ENCODE measurements at places on chromosomes 7 and 10. TPM values are rescaled to one million over a fixed set of nuclear protein-coding genes. Genes with fewer than 3 reads are reported as not detected.
A peak's percentile ranks its signal among the peaks of the same experiment; 100 is the strongest.

DNA sequence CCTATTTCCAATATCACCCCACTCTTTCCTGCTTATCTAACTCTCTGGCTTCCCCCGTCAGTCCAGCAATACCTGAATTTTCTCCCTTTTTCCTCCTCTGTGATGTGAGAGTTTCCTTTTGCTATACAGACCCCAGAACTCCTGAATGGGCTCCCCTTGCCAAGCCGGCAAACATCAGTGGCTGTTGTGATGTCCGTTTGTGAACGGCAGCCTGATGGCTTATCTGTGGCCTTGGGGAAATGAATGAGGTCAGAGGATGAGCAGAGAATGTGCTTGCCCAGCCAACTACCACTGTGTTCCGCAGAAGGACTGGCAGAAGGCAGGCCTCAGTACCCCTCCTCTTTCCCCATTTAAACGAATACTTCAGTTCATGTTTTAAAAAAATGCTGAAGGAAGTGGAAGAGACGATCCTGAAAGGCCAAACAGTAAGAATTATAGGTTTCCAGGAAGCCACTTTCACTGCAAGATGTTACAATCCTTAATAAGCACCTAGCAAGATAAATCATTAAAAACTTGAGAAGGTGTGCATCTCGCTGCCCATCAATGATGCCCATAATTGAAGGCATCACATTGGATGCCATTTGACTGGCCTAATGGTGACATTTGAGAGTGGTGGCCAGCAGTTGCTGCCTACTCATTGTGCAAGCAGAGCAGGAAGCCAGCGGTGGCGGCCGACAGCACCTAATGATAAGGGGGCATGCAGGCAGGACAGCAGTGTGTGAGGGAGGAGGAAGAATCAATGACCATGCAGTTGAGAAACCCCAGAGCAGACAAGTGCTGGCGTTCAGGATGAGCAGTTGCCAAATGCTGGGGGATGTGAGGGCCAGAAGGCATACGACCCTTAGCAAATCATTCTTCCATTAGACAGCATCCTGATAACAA is 31.5 kb downstream of the SLC18A2 start:
- H3K4me3 ChIP-seq: no peak overlapping the region
- H3K4me1 ChIP-seq: no peaks in the 10 kb centered on the region
- no peaks in the 10 kb centered on the region for H3K27me3 ChIP-seq
- H3K36me3 ChIP-seq: no peaks in the 10 kb centered on the region
- H3K27ac ChIP-seq: no peak overlapping the region

GRCh38 chr7:92279396-92280031 is 33.7 kb downstream of the ANKIB1 start:
- no peaks in the 10 kb centered on the region for H3K27me3 ChIP-seq
- no peak overlapping the region for H3K4me3 ChIP-seq
- DNase-seq: no peak
- H3K36me3 ChIP-seq: peaks cover 1% of the 10 kb centered on the region
- peak overlapping the region; percentile 36 for H3K27ac ChIP-seq

ANKRD22 gene
- not detected for total RNA-seq

DNA sequence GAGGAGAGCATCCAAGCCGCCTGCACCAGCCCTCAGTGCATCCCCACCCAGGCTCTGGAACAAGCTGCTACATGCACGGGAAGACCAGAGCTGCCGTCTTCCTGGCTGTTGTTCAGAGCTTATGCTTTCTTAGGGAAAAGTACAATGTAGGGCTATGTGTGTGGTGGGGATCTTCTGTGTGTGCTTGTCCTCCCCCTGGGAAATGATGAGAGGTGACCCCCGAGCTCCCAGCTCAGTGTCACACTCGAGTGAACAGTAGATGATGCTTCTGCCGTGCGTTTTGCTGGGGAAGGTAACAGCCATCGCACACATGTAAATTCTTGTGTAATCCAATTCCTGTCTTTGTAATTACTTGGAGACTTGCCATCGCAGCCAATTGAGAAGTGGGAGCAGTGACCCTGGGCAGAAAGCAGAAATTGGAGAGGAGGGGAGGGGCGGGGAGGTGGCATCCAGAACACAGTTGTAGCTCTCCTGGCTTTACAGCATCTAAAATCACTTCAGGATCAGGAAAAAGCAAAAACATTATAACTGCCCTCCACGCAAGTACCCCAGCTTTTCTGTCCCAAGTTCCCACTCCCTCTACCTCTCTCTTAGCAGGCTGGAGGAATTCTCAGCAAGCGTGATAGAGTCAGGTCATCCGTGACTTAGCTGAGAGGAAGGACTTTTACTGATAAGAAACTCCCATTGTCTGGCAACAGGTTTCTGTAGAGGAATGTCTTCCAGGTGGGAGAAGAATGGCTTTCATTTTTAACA is 149.6 kb downstream of the TCF7L2 start:
- no peak for DNase-seq
- peak overlapping the region; percentile 62 for H3K27ac ChIP-seq
- peaks cover 47% of the 10 kb centered on the region for H3K4me1 ChIP-seq
- H3K27me3 ChIP-seq: no peaks in the 10 kb centered on the region

GRCh38 chr10:13056456-13057077 is 43.4 kb upstream of the OPTN start:
- H3K27me3 ChIP-seq: peaks cover 29% of the 10 kb centered on the region
- H3K27ac ChIP-seq: no peak overlapping the region
- no peak for DNase-seq
- H3K4me1 ChIP-seq: peaks cover 4% of the 10 kb centered on the region
- H3K36me3 ChIP-seq: no peaks in the 10 kb centered on the region

VWDE gene
- total RNA-seq: not detected

DNA sequence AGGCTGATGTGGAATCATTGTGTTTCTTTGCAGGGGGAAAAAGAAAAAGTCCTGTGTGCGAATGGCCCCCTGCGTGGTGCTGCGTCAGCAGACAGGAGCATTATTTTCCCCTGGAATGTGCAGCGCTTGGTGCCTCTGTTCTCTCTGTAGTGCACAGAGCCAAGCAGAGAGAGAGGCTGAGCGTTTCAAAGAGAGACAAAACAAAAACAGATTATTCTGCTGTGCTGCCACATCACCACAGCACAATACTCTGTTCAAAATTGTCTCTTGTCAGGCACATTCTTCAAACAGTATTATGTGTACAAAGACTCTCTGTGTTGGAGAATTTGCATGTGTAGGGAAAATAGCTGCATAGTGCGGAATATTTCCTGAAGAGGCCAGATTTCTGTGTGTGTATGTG is 609.0 kb downstream of the SDK1 start:
- no peak overlapping the region for H3K4me3 ChIP-seq
- H3K4me1 ChIP-seq: no peaks in the 10 kb centered on the region
- no peak overlapping the region for H3K27ac ChIP-seq
- DNase-seq: no peak
- H3K36me3 ChIP-seq: no peaks in the 10 kb centered on the region
- H3K27me3 ChIP-seq: no peaks in the 10 kb centered on the region

PPP2R2D gene
- 28.9 TPM for total RNA-seq

DNA sequence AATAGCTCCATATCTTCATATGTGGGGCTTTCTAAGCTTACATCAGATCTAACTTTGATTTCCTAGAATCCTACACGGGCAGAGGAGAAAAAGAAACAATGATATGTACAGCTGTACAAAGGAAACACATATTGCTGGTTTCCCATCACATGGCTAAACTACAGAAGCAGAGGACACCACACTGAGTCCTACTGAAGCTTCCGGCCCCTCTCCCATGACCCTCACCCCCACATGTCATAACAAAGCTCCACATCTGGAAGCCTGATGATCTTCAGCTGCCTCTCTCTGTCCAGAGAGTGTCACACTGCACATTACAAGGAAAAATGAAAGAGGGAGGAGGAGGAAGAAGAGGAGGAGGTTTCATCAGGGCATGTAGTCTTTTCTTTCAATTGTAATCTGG is 14.0 kb downstream of the SLC16A12 start:
- peaks cover 45% of the 10 kb centered on the region for H3K4me1 ChIP-seq
- no peak for DNase-seq
- H3K36me3 ChIP-seq: no peaks in the 10 kb centered on the region
- no peak overlapping the region for H3K4me3 ChIP-seq
- H3K27me3 ChIP-seq: no peaks in the 10 kb centered on the region

DNA sequence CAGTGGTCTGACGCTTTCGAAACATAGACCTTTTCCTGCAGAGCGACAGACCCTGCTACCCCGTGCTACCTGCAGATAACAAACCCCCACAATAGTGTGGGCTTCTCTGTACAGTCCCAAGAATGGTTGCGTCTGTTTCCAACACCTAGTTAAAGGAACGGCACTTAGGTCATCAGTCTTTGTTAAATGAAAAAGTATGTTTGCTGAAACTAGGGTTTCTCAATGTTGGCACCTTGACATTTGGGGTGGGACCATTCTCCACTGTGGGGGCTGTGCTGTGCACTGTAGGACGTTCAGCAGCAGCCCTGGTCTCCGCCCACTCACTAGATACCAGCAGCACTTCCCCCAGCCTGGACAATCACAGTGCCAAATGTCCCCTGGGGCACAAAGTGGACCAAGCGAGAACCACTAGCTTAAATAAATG is 13.7 kb downstream of the TECTB start:
- peaks cover 15% of the 10 kb centered on the region for H3K4me1 ChIP-seq
- H3K27ac ChIP-seq: peak overlapping the region; percentile 64
- H3K27me3 ChIP-seq: peaks cover 2% of the 10 kb centered on the region
- no peak for DNase-seq

GRCh38 chr10:72068901-72069446 is 19.4 kb downstream of the SPOCK2 start:
- H3K27me3 ChIP-seq: no peaks in the 10 kb centered on the region
- H3K36me3 ChIP-seq: peaks cover 4% of the 10 kb centered on the region
- no peak overlapping the region for H3K4me3 ChIP-seq
- peaks cover 18% of the 10 kb centered on the region for H3K4me1 ChIP-seq
- no peak for DNase-seq

Data from osteocyte (in vitro differentiated cells).